Smooth muscle cell of trachea (primary cell): ENCODE measurements at places on chromosomes 2 and 18. TPM values are rescaled to one million over a fixed set of nuclear protein-coding genes. Genes with fewer than 3 reads are reported as not detected.

The IL36A gene
- total RNA-seq, result not detected in 2 replicates

The MRO gene
- under 0.01 TPM in 1 of 2 replicates, not detected in the other for total RNA-seq

The TFCP2L1 gene
- total RNA-seq, result under 0.01 TPM in 1 of 2 replicates, not detected in the other

The ANKRD30BL gene
- total RNA-seq, result not detected in 2 replicates

The ERBB4 gene
- 0.15 and 0.17 TPM in 2 replicates for total RNA-seq

The KATNAL2 gene
- 6.7 and 9.6 TPM in 2 replicates for total RNA-seq

The ARL4C gene
- total RNA-seq, result 25.3 and 74.6 TPM in 2 replicates

The CRYGD gene
- total RNA-seq, result not detected in 2 replicates

The CCDC148 gene
- 1.5 and 1.7 TPM in 2 replicates for total RNA-seq

The CCBE1 gene
- total RNA-seq, result 69.0 and 69.4 TPM in 2 replicates

The KRTCAP3 gene
- not detected in 2 replicates for total RNA-seq

The ACOXL gene
- under 0.01 TPM in 1 of 2 replicates, not detected in the other for total RNA-seq

The RPRM gene
- total RNA-seq, result 0.15 TPM in 1 of 2 replicates, not detected in the other

The GPAT2 gene
- 16.2 and 19.3 TPM in 2 replicates for total RNA-seq

The SIX2 gene
- total RNA-seq, result 0.17 TPM in 1 of 2 replicates, not detected in the other

The FAM237A gene
- total RNA-seq, result not detected in 2 replicates

The SELENOI gene
- 12.6 and 21.2 TPM in 2 replicates for total RNA-seq

The TTN gene
- 0.50 and 3.8 TPM in 2 replicates for total RNA-seq

The NT5DC4 gene
- total RNA-seq, result not detected in 2 replicates

The ITGA6 gene
- total RNA-seq, result 17.5 and 56.3 TPM in 2 replicates

The VIL1 gene
- not detected in 2 replicates for total RNA-seq

The POMC gene
- 0.66 and 3.8 TPM in 2 replicates for total RNA-seq

The GRHL1 gene
- total RNA-seq, result 0.58 and 0.66 TPM in 2 replicates

The PTPRN gene
- total RNA-seq, result 3.6 and 23.8 TPM in 2 replicates

The UGT1A8 gene
- total RNA-seq, result not detected in 2 replicates

The TFPI gene
- total RNA-seq, result 135 and 159 TPM in 2 replicates

The CBLN2 gene
- total RNA-seq, result not detected in 2 replicates

The ARHGAP15 gene
- total RNA-seq, result not detected in 2 replicates

The BMP10 gene
- total RNA-seq, result not detected in 2 replicates

The EGR4 gene
- 0.83 TPM in 1 of 2 replicates, not detected in the other for total RNA-seq

The NTSR2 gene
- total RNA-seq, result not detected in 2 replicates

The EFHD1 gene
- under 0.01 TPM in 1 of 2 replicates, not detected in the other for total RNA-seq

The CFAP221 gene
- not detected in 2 replicates for total RNA-seq

The LOXHD1 gene
- total RNA-seq, result not detected in 2 replicates

The MALT1 gene
- total RNA-seq, result 13.2 and 21.5 TPM in 2 replicates

The TMEFF2 gene
- total RNA-seq, result 1.7 and 2.8 TPM in 2 replicates

The NT5C1B gene
- total RNA-seq, result not detected in 2 replicates
